Stimulated activated CD8-positive, alpha-beta memory T cell treated with anti-CD3 and anti-CD28 coated beads, Interleukin-15, amount 100 ng/mL, for 1 hour (primary cell): ENCODE measurements at places on chromosomes 12 and 14.

DNA sequence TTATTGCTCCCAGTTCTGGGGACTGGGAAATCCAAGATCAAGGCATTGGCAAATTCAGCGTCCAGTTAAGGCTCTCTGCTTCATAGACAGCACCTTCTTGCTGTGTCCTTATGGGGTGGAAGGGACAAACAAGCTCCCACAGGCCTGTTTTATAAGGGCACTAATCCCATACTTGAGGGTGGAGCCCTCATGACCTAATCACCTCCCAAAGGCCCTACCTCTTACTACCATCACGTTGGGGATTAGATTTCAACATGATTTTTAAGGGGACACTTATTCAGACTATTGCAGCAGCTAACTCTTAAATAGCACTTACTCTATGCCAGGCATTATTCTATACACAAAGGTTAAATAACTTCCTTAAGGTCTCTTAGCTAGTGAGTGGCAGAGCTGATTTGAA, 17.3 kb downstream of the TOGARAM1 start:
- no peak for DNase-seq

DNA sequence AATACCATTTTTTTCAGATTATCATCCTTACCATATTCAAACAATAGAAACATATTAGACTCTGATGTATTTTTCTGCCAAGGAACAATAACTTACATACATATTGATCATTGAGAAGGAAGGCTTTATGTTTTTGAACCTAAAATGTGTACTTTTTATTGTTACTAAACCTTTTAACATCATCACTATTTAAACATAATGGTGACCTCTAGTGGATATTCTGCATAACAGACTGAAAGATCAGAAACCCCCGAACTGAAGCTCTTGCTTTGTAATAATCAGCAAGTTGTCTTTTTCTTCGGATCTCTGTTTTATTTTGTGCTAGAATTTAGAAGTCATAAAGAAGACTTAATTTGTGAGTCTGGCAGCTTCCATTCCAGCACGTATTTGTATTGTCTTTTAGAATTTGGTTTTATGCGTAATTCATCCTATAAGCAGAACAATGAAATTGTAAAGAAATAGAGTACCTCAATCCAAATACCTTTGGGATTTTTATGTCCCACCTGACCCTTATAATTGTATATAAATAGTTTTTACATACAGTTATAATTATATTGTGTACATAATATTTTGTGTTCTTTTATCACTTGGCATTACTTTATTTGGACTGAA, 125.9 kb upstream of the ATF1 start:
- DNase-seq, result no peak

DNA sequence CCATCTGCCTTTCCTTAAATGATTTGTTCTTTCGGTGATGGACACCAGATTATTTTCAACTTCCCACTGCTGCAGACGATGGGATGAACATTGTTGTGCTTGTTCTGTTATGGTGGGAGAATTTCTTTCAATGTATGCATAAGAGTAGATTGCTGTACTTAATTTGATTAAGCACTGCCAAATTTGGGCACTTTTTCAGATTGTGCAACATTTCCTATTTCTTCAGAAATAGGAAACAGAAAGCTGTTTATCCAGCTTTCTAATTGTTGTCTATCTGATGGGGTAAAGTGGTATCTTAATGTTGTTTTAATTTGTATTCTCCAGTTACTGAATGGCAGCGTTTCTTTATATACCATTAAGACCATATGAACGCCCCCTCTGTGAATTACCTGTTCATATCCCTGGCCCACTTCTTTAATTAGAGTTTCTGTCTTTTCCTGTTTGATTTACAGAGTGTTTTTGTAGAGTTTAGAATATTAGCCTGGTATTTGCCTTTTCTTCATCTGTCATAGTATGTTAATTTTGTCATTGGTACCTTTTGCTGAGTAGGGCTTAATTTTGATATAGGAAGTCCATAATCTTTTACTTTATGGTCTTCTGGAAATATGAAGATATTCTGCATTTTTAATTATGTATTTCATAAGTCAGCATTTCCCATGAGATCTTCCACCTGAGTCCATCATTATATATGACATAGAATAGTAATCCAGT, 59.6 kb downstream of the DIP2B start:
- no peak for DNase-seq

DNA sequence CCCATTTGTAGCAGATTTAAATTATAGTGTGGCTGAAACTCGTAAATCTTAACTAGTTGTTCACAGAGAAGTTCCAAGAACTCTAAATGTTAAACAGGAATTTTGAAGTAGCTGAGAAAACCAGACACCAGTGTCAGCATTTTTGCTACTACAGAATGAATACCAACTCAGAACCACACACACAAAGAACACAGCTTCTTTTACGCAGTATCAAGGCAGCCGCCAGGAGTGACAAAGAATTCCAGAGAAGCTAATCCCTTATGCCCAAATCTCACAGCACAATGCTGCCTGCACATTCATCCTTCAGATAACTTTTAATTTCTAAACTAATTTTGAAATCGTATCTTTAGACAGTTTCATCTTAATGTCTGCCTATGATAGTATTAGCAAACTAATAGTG, 37.4 kb downstream of the SLC6A15 start:
- DNase-seq, result no peak

GRCh38 chr14:99552572-99553216, 51.3 kb downstream of the CCDC85C start:
- DNase-seq, result no peak

DNA sequence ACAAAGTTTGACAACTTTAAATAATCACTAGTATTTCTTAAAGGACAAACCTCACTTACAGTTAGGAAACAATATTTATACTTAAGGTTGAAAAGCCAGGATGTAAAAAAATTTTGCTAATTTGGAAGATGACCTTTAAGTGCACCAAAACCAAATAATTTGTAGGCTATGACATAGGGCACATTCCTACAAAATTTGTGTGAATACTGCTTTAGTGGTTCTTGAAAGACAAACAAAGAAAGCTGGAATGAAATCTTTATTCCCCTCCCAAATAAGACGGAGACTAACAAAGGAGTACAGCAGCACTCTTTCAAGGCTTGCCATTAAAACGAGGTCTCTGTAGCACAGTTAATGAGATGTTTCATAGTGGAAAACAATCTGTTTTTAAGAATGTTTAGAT, 45.6 kb downstream of the MSRB3 start:
- no peak for DNase-seq
